ENCODE measurements at places on chromosomes 7 and 10.
A peak's percentile ranks its signal among the peaks of the same experiment; 100 is the strongest.

- no peak for DNase-seq
Measured at GRCh38 chr7:43612599-43613589, 30.0 kb downstream of the STK17A start.

GRCh38 chr7:16744518-16745250 lies 8.9 kb upstream of the TSPAN13 start:
- DNase-seq: no peak

DNA sequence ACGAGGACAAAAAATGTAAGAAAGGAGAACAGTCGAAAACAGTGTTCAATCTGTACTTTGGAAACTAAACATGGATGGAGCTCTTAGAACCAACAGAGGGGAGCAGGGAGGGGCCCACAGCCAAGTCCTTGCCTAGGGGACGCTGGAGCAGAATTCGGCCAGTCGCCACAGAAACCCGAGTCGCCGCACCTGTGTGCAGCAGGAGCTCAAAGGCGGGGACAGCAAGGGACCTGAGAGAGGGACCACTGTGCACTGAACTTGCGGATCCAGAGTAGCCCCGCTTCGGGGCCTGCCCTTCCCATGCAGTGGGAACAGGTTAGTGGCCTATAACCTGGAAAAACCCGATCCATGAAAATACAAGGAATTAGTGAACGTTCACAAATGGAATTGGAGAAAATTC lies 68.1 kb downstream of the SEC61G start:
- DNase-seq: no peak

- no peak for DNase-seq
Measured at GRCh38 chr7:112946350-112946749, 140.3 kb downstream of the GPR85 start.

DNA sequence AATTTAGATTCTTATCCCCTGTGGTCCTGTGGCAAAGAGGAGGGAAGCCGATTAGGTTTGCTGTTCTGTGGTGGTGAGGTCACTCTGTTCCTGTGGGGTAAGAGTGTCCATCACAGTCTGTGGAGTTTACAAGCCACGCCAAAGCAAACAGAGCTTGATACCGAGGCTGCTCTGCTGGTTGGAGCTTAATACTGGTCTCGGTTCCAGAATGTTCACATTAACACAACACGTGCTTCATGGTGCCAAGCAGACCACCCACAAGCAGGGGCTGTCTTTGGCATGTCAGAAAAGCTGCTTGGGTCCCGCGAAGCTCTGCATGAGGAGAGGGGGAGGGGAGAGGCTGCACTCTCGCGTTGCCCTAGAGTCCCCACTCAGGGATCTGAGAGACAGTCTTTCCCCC lies 47.5 kb downstream of the DNAJB6 start:
- DNase-seq: no peak

DNA sequence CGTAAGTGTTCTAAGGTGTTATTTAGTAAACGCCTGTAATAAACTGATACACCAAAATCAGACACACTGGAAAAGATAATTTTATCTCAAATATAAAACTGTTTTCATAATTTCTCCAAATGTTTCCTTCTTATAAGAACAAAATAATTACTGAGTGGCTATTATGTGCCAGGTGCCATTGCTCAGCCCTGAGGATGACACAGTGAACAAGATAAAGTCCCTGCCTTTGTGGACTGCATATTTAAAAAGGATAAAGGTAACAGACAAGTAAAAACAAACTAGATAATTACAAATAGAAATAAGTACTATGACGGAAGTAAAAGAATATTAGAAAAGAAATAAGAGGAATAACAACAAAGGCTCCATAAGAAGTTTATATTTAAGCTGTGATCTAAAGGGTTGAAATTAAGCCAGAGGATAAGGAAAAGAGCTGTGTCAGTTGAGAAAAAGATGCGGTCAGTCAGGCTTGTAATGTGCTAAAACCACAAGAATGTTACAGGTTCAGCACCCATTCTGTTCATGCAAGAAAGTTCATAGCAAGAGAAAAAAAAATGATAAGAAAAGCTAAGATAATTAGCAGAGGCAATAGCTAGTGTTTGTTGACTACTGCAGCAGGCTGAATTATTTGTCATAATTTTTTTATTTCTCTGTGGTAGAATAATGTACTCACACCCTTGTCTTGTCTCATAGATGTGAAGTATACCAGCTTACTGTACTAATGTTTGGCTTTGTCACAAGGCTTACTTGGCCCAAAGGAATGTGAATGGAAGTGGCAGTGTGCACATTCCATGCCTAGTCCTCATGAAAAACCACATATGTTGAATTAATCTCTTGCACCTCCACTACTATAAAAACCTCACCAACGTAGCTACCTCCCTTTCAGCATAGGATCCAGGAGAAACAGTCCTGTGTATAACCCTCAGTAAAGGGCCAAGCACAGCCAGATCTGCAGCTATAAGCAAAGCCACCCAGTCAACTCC lies 75.1 kb downstream of the CRPPA start:
- peak; percentile 32 for DNase-seq

DNA sequence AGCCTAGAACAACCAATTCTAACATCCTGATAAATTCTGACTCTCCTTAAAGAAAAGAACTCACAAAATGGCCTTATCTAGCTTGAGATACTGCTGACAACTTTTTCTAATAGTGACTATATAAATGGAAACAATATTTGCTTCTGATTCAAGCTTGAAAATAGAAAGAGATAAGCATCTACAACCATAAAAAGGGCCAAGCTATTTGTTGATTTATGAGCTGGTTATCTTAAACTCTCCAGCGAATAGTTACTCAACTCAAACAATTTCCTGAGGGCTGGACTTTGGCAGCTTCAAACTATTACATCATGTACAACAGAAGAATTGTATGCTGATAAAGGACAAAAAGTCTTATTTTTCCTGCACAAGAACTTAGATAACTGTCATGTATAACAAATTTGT lies 4.6 kb downstream of the USP54 start:
- peak; percentile 68 for DNase-seq

DNA sequence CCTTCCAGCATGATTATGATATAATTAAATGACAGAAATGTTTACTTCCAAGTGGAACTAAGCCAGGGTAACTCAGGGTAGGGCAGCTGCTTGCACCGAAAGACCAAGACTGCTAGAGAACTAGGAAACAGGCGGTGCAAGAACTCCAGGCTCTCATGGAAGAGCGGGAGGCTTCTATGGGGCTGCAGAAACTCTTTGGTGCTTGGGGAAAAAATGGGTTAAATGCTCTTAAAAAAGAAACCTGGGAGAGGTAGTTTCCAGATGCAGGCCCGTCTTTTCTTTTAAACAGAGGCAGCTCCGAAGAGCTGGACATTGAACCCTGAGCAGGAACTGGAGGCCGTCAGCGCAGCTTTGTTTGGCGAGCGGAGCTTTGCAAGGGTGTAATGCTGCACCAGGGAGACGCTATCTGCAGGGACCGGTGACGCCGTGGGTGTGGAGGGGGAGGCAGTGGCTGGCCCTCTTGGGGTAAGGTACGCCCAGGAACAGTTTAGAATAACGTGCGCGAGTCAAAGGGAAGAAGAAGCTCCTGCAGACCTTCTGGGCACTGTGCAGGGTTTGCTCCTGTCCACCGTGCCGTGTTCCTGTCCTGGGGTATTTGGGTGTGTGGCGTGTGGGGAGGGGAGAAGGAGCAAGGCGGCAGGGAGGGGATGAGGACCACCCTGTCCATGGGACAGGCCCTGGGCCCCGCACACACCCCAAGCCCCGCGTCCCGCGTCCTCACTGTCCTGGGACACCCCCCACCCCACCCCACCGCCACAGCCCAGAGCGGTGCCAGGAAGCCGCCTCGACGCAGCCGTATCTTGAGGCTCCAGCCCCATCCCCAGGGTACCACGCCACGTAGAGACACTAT lies 59.0 kb downstream of the EGFR start:
- DNase-seq: peak; percentile 92

GRCh38 chr7:139059905-139060304 lies 24.1 kb upstream of the ZC3HAV1L start:
- no peak for DNase-seq

DNA sequence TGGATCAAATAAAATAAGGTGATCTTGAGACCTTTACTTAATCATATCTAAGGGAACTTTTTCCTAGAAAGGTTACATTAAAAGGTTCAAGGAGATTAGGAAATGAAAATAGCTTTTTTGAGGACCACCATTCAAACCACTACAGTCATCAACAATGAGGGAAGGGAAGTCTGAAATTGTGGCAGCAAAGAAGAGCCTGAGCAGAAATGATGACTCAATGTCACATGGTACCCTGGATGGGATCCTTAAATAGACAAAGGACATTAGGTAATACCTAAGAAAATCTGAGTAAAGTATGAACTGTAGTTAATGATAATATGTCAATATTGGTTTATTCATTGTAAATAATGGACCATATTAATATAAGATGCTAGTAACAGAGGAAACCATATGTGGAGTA lies 236.0 kb downstream of the SEMA3D start:
- DNase-seq: no peak

GRCh38 chr10:14374745-14375445 lies 44.2 kb upstream of the FRMD4A start:
- DNase-seq: no peak

DNA sequence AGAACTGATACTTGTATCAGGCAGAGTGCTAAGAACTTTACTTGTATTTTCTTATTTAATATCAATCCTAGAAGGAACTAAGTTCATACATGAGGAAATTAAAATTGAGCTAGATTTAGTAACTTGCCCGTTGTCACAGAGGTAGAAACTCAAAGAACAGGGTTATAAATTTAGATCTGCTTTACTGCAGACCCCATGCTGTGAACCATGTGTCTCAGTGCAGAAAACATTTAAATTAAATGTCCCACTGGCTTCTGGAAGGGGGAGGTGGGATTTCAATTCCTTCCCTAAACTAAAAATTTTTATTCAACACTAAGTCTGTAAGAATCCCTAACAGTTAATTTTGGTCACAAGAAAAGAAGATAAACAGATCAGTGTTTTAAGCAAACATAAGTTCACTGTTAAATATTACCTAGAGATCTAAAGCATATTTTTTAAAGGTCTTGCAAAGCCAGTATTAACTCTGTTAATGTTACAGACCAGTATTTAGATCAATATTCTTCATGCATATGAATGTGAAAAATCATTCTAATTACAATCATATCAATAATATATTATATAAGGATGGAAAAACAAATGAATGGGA lies 23.1 kb downstream of the WASL start:
- no peak for DNase-seq

- DNase-seq: peak; percentile 64
Measured at GRCh38 chr10:24208661-24209431, at the start of gene KIAA1217. Gene KIAA1217, plus strand, starts transcription at chr10:24209138. Its CDS starts 56 bp downstream, at chr10:24209194.

DNA sequence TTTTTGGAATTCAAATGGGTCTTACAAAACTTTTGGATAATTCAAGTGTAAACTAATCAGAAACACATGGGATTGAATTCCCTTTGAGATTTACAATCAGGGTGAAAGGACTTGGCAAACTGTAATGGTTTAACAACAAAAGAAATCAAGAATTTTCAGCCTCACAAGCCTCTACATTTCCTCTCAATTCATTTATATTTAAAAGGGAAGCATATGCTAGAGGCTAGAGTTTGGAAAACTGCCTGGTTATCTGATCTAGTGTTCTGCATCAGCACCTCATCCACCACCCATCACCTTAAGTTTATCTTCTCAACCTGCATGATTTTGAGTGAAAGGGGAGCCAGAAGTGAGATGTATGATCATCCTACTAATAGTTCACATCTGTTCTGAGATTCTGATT lies 120.7 kb downstream of the TES start:
- no peak for DNase-seq

GRCh38 chr10:34815185-34816084 lies at the start of gene PARD3:
Gene PARD3, minus strand, starts transcription at chr10:34815296. Its CDS starts 301 bp downstream, at chr10:34814995.
- peak; percentile 69 for DNase-seq

- no peak for DNase-seq
Measured at GRCh38 chr10:1733720-1734119, 3.6 kb downstream of the ADARB2 start.

DNA sequence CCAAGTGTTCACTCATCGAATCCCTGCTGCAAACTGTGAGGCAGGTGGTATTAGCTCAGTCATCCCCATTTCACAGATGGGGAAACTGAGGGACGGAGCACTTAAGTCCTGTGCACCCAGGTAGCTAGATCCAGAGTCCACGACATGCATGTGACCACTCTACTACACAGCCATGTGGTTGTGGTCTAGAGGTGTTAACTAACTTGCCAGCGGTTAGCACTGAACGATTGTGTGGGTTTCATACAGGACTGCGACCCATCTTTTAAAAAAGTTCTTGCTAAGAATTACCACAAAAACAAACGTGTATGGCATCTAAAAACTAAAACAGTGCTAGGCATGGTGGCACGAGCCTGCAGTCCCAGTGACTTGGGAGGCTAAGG lies 16.1 kb upstream of the ABCC2 start:
- DNase-seq: no peak

DNA sequence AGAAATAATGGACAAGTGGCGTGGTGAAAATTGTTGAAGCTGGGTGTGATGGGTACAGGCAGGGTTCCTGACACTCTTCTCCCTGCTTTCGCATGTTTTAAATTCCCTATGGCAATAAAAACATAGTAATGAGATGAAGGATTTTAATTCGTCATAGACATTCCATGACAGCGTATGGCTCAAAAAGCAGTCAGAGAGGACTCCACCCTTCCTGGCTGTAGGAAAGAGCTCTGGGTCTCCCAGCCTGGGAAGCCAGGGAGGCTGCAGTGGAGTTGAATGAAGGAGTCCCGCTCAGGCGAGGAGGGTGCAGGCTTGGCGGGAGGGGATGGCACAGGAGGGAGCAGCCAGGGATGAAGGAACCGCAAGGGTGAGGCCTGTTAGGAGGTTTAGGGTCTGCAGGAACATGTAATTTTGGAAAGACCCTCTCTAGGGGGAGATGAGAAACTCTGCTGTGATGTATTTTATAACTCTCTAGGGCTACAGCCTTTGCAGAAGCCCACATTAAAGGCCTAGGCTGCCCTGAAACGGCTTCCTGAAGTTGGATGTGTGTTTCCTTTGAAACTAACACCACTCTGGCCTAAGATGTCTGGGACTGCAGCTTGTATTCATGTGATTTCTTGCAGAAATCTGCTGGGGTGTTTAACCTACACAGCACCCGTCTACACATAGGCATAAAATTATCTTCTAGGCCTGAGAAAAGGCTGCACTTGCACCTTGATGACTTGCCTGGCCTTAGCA lies 7.6 kb upstream of the LARP4B start:
- DNase-seq: no peak

GRCh38 chr10:17106991-17107390 lies 22.6 kb downstream of the CUBN start:
- no peak for DNase-seq

- DNase-seq: no peak
Measured at GRCh38 chr7:22542669-22543068, 42.7 kb upstream of the STEAP1B start.

- DNase-seq: no peak
Measured at GRCh38 chr7:66886152-66886551, 34.9 kb upstream of the TMEM248 start.

GRCh38 chr7:137992550-137993394 lies 9.1 kb downstream of the CREB3L2 start:
- DNase-seq: no peak

Measured in colonic mucosa (tissue), 4 donors.